ENCODE measurements at places on chromosomes 3 and 15.

DNA sequence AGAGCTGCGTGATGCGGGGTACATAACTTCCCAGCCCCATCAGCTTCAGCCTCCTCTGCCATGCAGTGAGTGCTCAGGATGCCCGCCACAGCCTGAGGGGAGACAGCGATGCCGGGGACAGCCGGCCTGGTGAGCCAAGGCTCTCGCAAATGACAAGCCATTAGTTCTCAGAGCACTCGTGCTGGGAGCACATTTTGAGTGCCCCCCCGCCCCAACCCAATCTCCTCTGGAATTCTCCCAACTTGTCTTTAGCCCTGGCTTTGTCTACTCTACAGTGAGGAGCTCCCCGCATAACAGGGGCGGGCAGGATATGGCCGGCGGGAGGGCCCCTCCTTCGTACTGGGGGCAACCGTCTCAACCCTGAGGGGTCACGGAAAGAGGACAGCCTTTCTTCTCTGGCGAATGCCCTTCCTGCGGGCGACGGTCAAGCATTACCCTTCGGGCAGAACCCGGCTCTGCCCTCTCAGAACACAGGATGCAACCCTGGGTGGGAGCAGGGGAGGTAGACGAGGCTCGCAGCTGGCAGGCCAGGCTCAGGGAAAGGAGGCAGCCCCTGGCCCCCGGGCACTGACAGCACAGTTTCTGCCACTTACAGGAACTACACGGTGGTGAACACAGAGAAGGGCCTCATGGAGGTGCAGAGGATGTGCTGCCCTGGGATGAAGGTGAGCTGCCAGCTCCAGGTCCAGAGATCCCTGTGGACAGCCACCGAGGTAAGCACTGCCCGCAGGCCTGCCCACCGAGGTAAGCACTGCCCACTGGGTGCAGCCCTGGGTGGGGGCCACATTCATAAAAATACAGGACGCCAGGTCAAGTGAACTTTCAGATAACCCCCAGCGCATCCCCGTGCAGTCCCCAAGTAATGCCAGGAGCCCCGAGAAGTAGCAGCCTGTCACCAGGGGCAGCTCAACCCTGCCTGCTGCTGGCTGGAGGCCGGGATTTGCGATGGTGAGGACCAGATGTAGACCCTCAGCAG is 141.7 kb downstream of the LRRK1 start:
- no peak for DNase-seq

GRCh38 chr15:36643551-36643950 is 64.1 kb downstream of the CDIN1 start:
- no peak for DNase-seq

- DNase-seq = no peak
Measured at GRCh38 chr3:25695731-25696420, 31.2 kb upstream of the TOP2B start.

- DNase-seq = no peak
Measured at GRCh38 chr3:112355307-112355687, 22.3 kb downstream of the CD200 start.

GRCh38 chr3:10514407-10515069 is 9.2 kb upstream of the ATP2B2 start:
- no peak for DNase-seq

GRCh38 chr15:35499723-35500122 is 46.2 kb downstream of the DPH6 start:
- DNase-seq = no peak

DNA sequence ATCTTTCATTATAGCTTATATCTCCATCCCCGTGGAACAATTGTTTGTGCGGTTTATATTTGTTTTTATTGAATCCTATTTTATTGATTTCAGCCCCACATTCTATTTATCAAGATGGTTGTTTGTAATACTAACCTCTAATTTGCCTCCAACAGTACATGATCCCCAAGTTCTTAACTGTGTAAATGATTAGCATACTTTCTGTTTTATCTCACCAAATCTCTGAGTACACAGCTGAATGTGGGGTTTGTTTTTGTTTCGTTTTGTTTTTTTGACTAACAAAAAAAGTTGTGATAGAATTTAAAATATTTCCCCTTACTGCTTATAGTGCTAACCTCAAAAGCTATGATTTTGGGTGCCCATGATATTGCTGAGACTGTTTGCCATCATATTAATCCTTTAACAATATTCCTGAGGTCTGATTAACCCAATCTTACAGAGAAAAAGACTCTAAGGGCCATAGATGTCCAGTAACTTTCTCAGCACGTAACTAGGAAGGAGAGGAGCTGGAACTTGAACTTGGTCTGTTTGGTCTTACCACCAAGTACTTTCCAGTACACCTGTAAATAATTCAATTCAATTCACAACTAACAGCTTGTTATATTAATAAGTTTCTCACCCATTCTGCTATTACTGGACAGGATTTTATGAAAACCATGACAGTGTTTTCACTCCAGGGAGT is 789.8 kb downstream of the TUSC7 start:
- no peak for DNase-seq

GRCh38 chr15:91853948-91854638 is 585 bp downstream of the SLCO3A1 start:
- no peak for DNase-seq

- no peak for DNase-seq
Measured at GRCh38 chr15:101477851-101478362, 11.6 kb downstream of the PCSK6 start.

GRCh38 chr3:182731764-182732163 is 61.5 kb upstream of the ATP11B start:
- no peak for DNase-seq

- no peak for DNase-seq
Measured at GRCh38 chr15:90572893-90573292, 43.2 kb downstream of the CRTC3 start.

- no peak for DNase-seq
Measured at GRCh38 chr3:50185230-50185629, 6.2 kb upstream of the GNAT1 start.

DNA sequence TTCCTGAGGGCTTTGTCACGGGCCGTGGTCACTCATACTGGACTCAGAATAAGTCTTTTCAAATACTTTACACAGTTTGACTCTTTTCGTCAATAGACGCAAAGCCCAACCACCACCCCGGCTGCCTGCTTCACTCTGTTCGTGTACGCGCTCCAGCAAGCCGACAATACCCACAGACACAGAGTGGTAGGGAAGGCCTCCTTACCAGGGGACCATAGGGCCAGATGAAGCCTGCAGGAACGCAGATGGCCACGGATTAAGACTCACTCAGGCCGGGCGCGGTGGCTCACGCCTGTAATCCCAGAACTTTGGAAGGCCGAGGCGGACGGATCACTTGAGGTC is 29.7 kb downstream of the EFCAB12 start:
- no peak for DNase-seq
